Renal cortical epithelial cell (primary cell): ENCODE measurements at places on chromosomes 7 and 10. TPM values are rescaled to one million over a fixed set of nuclear protein-coding genes. Genes with fewer than 3 reads are reported as not detected.

GIMAP8 gene
- 0.15 and 0.17 TPM in 2 replicates for total RNA-seq

RBP4 gene
- total RNA-seq, result 2.1 and 5.8 TPM in 2 replicates

LIPJ gene
- total RNA-seq, result 0.05 TPM in 1 of 2 replicates, not detected in the other

LIPK gene
- total RNA-seq, result not detected in 2 replicates

TAS2R5 gene
- 0.69 and 1.8 TPM in 2 replicates for total RNA-seq

CHST3 gene
- total RNA-seq, result 32.3 and 69.4 TPM in 2 replicates

CPXM2 gene
- 1.1 and 1.7 TPM in 2 replicates for total RNA-seq

SUN3 gene
- total RNA-seq, result not detected in 2 replicates

C10orf53 gene
- not detected in 2 replicates for total RNA-seq

ANK3 gene
- 18.8 and 68.6 TPM in 2 replicates for total RNA-seq

FKBP9 gene
- 143 and 157 TPM in 2 replicates for total RNA-seq

LRRC4 gene
- total RNA-seq, result 0.15 and 1.0 TPM in 2 replicates

CREB5 gene
- 6.9 and 14.1 TPM in 2 replicates for total RNA-seq

FRMD4A gene
- 8.5 and 18.6 TPM in 2 replicates for total RNA-seq

LAMB1 gene
- 188 and 329 TPM in 2 replicates for total RNA-seq

ZNF786 gene
- 6.4 and 14.9 TPM in 2 replicates for total RNA-seq

ICA1 gene
- 13.7 and 26.6 TPM in 2 replicates for total RNA-seq

OR9A2 gene
- not detected in 2 replicates for total RNA-seq

CHRM2 gene
- total RNA-seq, result under 0.01 TPM in 1 of 2 replicates, not detected in the other

CTAGE8 gene
- total RNA-seq, result 2.3 and 3.9 TPM in 2 replicates

ADIRF gene
- total RNA-seq, result 49.3 TPM in 1 of 2 replicates, not detected in the other

PLA2G12B gene
- 0.05 TPM in 1 of 2 replicates, not detected in the other for total RNA-seq

WEE2 gene
- under 0.01 TPM in 1 of 2 replicates, not detected in the other for total RNA-seq

KCP gene
- 1.9 and 6.8 TPM in 2 replicates for total RNA-seq

PCDH15 gene
- total RNA-seq, result not detected in 2 replicates

CUBN gene
- total RNA-seq, result 0.35 and 4.0 TPM in 2 replicates

TPST1 gene
- total RNA-seq, result 29.5 and 82.1 TPM in 2 replicates

C7orf33 gene
- not detected in 2 replicates for total RNA-seq

GAD2 gene
- total RNA-seq, result not detected in 2 replicates

ITGA8 gene
- under 0.01 and 0.05 TPM in 2 replicates for total RNA-seq

MICALL2 gene
- 6.8 and 10.1 TPM in 2 replicates for total RNA-seq

ZNF92 gene
- total RNA-seq, result 8.9 and 11.3 TPM in 2 replicates

ZNF239 gene
- 3.8 and 11.3 TPM in 2 replicates for total RNA-seq

SEMA3E gene
- 0.35 and 4.7 TPM in 2 replicates for total RNA-seq

AZGP1 gene
- not detected in 2 replicates for total RNA-seq

GDF10 gene
- total RNA-seq, result not detected in 2 replicates

ASAH2B gene
- 3.3 and 6.1 TPM in 2 replicates for total RNA-seq

PIK3AP1 gene
- total RNA-seq, result 5.4 and 14.9 TPM in 2 replicates

HOXA10 gene
- 11.5 and 27.3 TPM in 2 replicates for total RNA-seq

ITIH5 gene
- 0.52 and 11.1 TPM in 2 replicates for total RNA-seq

AVPI1 gene
- 7.5 and 8.2 TPM in 2 replicates for total RNA-seq

SPDYE2 gene
- 0.10 TPM in 1 of 2 replicates, not detected in the other for total RNA-seq

FGFR2 gene
- total RNA-seq, result 4.7 and 50.3 TPM in 2 replicates

NCF1 gene
- 0.10 TPM in 1 of 2 replicates, not detected in the other for total RNA-seq

ERVW-1 gene
- total RNA-seq, result not detected in 2 replicates

ATG9B gene
- total RNA-seq, result 0.10 TPM in 1 of 2 replicates, not detected in the other

STEAP2 gene
- 7.1 and 20.2 TPM in 2 replicates for total RNA-seq

NME8 gene
- total RNA-seq, result not detected in 2 replicates

TYW1B gene
- total RNA-seq, result 0.87 and 2.8 TPM in 2 replicates

AGBL3 gene
- 2.3 and 3.6 TPM in 2 replicates for total RNA-seq

CRYGN gene
- total RNA-seq, result not detected in 2 replicates

TFEC gene
- total RNA-seq, result 0.17 and 0.80 TPM in 2 replicates

IFIT5 gene
- total RNA-seq, result 16.0 and 41.0 TPM in 2 replicates

NKX2-3 gene
- not detected in 2 replicates for total RNA-seq
